ENCODE measurements at places on chromosomes 4 and X.

- no peak for DNase-seq
Observed at GRCh38 chrX:72268597-72269365, 8.3 kb downstream of the RPS4X start.

GRCh38 chr4:40848251-40848650 lies 98.5 kb downstream of the NSUN7 start:
- no peak for DNase-seq

DNA sequence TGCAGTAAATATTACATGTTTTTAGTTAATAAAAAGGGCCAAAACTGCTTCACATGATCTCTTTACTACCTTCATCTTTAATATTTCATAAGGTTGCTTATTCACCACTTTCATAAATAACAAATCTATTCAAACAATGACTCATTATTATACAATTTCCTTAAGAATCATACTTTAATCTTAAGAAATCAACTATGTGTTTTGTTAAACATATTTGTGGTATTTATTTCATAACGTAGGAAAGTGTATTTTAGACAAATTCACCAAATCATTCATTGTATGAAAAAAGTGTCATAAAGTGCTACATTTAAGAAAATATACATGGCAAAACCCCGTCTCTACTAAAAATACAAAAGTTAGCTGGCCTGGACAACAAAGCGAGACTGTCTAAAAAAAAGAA lies 150.5 kb upstream of the RXFP1 start:
- no peak for DNase-seq

GRCh38 chrX:149371986-149372385 lies 133.1 kb downstream of the IDS start:
- DNase-seq: no peak

GRCh38 chrX:65744965-65745364 lies 77.5 kb downstream of the MSN start:
- no peak for DNase-seq

DNA sequence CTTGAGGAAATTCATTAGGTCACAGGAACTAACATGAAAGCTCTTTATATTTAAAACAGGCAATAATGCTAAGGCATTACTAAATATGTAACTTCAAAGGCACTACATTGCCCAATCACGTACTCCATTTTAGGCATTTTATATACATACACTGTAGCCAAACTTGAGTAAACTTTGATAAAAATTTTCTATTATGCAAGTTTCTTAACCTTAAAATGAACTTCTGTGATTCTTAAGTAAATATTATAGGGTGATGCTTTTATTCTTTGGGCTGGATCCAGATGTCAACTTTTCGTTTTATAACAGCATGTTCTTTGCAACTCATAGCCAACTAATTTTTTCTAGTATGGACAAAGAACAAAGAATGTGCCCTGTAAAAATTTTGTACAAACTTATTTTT lies 28.3 kb upstream of the MAP9 start:
- no peak for DNase-seq
